Activated CD8-positive, alpha-beta T cell treated with anti-CD3 and anti-CD28 coated beads for 36 hours (primary cell): ENCODE measurements at places on chromosomes 1 and 21.
A peak's percentile ranks its signal among the peaks of the same experiment; 100 is the strongest.

GRCh38 chr1:198495631-198496030 is 44.8 kb downstream of the ATP6V1G3 start:
- H3K27ac ChIP-seq, result no peak overlapping the region
- H3K4me3 ChIP-seq, result no peak overlapping the region
- peaks cover 2% of the 10 kb centered on the region for H3K36me3 ChIP-seq
- peaks cover 14% of the 10 kb centered on the region for H3K4me1 ChIP-seq
- DNase-seq, result no peak
- no peaks in the 10 kb centered on the region for H3K27me3 ChIP-seq

- DNase-seq, result peak; percentile 70
- no peaks in the 10 kb centered on the region for H3K4me1 ChIP-seq
- no peak overlapping the region for H3K4me3 ChIP-seq
- no peak overlapping the region for H3K27ac ChIP-seq
- no peaks in the 10 kb centered on the region for H3K36me3 ChIP-seq
- no peaks in the 10 kb centered on the region for H3K27me3 ChIP-seq
Measured at GRCh38 chr1:207997486-207998268, 86.8 kb upstream of the CD34 start.

- peaks cover 12% of the 10 kb centered on the region for H3K4me1 ChIP-seq
- no peak overlapping the region for H3K4me3 ChIP-seq
- no peak overlapping the region for H3K27ac ChIP-seq
- H3K36me3 ChIP-seq, result no peaks in the 10 kb centered on the region
Measured at GRCh38 chr21:38796424-38796823, 9.3 kb upstream of the ETS2 start.

- H3K4me1 ChIP-seq, result no peaks in the 10 kb centered on the region
- no peak overlapping the region for H3K4me3 ChIP-seq
- no peaks in the 10 kb centered on the region for H3K27me3 ChIP-seq
- DNase-seq, result no peak
- no peak overlapping the region for H3K27ac ChIP-seq
Measured at GRCh38 chr1:82858031-82858430, 1057.3 kb downstream of the ADGRL2 start.

GRCh38 chr1:152047413-152047729 is 10.6 kb upstream of the S100A11 start:
- H3K4me3 ChIP-seq, result peak overlapping the region; percentile 78
- peak overlapping the region; percentile 98 for H3K27ac ChIP-seq
- H3K36me3 ChIP-seq, result no peaks in the 10 kb centered on the region
- H3K27me3 ChIP-seq, result no peaks in the 10 kb centered on the region
- H3K4me1 ChIP-seq, result peaks cover 17% of the 10 kb centered on the region
- no peak for DNase-seq

DNA sequence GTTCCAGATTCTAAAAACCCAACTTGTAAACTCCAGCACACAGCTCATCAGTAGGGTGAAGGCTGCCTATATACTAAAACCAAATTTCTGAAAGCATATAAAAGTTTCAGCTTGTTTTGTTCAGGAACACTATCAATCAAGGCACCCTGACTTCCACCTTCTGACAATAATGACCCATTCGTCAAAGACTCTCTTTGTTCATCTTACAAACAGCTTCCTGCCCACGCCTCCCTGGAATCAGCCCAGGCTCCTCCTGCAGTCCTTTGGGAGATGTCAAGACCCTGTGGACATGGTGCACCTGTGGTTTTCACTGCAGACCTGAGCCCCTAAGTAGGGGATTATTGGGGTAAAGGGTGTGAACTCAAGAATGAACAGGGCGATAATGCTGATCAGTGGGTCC is 178.9 kb upstream of the CAMK1G start:
- H3K27ac ChIP-seq, result no peak overlapping the region
- no peaks in the 10 kb centered on the region for H3K4me1 ChIP-seq
- H3K4me3 ChIP-seq, result no peak overlapping the region
- H3K27me3 ChIP-seq, result peaks cover 3% of the 10 kb centered on the region
- H3K36me3 ChIP-seq, result no peaks in the 10 kb centered on the region
